ENCODE measurements at places on chromosomes 3 and 15.

DNA sequence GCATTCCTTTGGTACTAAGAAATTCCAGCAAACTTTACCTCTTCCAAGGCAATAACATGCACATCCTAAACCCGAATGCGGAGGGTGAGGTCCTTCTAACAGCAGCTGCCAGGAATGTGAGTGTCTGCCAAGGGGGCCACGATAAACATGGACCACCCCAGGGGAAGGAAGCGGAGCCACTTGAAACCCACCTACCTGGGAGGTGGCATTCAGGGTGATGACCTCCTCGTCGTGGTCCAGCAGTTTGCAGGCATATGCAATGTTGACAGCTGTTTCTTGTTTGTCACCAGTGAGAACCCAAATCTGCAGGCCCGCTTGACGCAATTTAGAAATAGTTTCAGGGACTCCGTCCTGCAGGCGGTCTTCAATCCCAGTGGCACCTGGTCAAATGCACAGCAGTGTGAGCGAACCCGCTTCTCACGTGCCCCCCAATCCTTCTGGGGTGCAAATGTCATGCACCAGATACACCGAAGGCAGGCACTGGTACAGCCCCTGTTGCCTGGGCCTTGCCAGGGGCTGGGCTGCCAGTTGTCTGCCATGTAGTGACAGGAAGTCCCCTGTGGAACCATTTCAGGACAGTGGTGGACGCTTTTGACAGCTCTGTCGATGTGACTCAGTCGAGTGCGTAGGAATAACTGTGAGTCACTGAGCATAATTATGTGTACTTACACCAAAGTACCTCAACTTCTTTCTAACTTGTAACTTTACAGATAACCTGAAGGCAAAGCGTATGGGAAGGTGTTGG lies 161.2 kb downstream of the ATP10A start:
- DNase-seq, result peak; percentile 36

- DNase-seq, result no peak
Observed at GRCh38 chr3:183563536-183563874, 8.0 kb upstream of the KLHL6 start.

- peak; percentile 92 for DNase-seq
Observed at GRCh38 chr3:58217209-58217811, 6.5 kb upstream of the DNASE1L3 start.

DNA sequence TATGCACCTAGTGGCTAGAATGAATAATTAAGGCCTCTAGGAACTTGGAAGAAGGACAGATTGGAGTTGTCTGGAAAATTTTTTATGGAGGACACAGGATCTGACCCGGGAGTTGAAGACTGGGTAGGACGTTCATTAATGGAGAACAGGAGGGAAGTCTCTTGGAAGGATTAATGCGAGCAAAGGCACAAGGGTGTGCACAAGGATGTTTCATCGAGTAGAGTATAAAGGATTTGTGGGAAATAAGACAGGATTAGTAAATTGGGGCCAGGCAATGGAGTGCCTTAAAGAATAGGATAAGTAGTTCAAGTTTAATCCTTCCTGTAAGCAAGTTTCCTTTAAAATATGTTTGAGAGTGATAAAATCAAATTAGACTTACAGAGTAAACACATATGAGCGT lies 14.6 kb downstream of the LMOD3 start:
- no peak for DNase-seq

DNA sequence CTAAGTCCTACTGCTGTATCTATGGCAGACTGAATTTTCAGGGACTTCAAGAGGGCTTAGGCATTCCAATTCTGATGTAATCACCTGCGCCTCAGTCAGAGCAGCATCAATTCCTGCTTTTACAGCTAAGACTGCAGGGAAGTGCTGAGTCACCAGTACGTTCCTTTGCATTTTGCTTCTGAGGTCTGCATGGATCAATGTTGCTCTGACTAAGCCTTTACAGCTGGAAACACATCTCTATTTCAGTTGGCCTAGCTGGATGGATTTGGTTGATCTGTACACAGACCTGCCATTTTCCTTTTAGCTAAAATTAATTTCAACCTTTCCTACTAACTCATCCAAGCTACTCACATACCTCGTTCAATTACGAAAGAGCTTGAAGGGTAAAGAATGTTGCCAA lies 51.3 kb downstream of the ETV5 start:
- DNase-seq, result no peak

DNA sequence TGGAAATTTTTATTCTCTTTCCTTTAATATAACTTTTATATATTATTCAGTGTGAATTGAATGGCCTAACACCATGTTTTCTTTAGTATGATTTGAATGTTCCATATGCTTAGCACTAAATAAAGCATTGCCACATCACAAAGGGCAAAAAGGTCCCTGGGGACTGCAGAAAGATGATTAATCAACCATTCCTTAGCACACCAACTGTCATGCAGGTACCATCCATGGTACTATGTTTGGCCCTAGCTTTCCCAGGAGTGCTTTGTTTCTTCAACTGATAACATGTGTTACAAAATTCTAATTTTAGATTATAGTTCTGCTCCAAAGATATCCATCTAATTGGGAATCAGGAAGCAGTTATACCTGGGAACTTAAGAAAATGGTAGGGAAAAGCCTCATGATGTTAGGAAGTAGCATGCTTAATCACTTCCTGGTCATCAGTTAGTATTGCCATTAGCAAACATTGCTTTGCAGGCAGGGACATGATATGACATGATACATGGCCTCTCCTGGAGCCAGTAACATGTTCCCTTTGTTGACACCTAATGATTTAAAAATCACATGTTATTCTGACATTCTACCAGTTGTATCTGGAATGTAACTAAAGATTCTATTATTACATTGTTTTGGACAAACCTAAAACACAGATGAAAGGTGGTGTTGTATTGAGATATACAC lies 712.6 kb upstream of the GBE1 start:
- DNase-seq, result no peak

DNA sequence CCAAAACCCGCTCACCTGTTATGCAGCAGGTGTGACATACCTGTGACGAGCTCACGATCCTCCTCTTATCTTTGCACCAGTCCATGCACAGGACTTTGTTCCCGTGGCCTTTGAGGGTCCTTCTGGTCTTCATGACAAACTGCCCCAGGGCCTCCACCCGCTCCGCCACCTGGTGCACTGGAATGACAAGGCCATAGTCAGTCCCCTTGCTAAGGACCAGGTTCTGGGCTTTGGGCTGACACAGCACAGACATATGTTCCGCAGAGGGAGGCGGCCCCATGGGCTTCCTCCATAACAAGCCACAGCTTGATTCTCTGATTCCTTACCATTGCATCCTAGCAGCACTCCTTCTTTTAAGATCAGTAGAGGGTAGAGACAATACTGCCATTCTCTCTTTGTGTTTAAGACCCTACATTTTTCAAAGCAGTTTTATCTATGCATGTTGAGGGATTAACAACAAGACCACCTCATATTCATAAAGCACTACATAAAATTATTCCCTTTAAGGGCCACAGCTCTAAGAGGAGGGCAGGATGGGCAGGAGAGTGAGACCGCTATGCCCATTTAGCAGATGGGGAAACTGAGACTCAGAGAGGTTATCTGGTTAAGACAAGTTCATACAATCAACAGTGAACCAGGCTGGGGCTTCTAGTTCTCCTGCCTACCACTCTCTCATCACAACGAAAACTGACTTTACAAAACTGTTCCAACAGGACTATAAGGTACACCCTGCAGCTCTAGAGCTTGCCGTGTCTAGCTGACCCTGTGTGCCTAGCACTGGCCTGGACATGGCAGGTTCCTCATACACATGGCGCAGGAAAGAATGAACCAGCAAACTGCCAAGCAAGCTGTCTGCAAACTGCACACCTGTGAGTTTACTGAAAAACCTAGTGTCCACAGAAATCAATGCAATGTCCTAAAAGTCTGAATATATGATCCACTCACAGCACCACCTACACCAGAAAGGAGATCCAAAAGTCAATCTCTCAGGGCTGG lies 37.0 kb downstream of the GNB5 start:
- DNase-seq, result no peak

DNA sequence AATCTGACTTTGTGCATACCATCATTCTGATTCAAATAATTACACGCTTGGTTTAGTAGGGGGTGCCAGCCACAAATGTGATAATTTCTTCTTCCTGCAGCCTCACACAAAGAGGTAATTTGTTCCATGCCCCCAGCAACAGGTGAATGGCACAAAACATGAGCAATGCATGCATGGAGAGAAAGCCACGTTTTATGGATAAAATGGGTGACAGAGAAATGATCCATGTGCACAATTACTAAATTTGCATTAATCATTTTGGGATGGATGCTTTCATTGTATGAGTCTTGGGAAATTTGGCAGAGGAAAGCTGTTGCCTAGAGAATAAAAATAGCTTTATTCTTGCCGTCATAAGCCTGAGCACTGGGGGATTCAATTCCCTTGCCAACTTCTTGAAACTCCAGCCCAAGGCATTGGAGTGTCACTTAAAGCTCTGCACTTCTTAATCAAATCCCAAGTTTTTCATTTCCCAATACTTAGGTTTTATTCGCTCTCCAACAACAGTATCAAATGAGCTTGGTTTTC lies 411.6 kb downstream of the GBE1 start:
- DNase-seq, result no peak

Measured in lower leg skin (tissue), 4 donors.